ENCODE measurements at places on chromosomes 12 and 14.

DNA sequence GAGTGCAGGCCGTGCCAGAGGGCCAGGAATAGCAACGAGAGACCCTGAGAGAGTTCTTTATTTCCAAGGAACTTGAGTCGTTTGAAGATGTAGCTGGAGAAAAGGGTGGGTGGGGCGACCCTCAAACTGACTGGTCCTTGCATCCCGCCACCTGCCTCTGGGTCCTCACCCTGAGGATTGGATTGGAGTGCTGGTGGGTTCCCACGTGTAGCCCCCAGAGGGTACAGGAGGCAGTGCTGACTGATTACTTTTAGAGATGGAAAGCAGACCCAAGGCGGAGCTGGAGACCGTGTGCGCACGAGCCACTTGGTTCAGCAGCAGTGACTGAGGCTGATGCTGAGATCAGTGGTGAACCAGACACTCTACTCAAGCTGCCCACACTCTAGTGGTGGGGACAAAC, 6.9 kb downstream of the EMG1 start:
- DNase-seq, result no peak

- peak; percentile 9 for DNase-seq
Measured at GRCh38 chr12:109385339-109386058, 37.8 kb downstream of the MYO1H start.

DNA sequence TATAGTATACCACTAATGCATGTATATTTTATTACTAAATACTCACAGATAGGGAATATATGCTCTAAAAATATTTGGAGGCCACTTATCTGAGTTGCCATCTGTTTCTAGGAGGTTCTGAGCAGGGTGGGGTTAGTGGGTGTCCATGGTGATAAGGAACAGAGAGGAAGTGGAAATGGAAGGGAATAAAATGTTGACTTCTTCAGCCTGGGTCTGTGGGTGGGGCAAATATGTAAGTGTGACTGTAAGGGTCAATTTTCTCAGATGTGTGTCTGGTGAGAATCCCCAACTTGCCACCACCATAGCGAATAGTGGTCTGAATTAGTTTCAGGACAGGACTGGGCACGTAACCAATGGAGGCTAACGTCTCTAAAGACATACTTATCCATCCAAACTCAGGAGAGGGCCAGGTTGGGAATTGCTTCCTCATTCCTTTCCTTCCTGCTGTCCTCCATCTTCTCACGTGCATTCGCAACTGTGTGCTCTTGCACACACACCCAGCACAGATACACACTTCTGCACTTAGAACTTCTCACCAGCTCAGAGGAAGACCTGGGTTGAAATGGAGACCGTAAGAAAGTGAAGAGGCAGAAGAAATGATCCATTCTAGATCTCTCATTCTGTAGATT, 54.2 kb upstream of the GZMB start:
- no peak for DNase-seq

GRCh38 chr12:52603314-52603713, 2.1 kb upstream of the KRT72 start:
- peak; percentile 65 for DNase-seq

DNA sequence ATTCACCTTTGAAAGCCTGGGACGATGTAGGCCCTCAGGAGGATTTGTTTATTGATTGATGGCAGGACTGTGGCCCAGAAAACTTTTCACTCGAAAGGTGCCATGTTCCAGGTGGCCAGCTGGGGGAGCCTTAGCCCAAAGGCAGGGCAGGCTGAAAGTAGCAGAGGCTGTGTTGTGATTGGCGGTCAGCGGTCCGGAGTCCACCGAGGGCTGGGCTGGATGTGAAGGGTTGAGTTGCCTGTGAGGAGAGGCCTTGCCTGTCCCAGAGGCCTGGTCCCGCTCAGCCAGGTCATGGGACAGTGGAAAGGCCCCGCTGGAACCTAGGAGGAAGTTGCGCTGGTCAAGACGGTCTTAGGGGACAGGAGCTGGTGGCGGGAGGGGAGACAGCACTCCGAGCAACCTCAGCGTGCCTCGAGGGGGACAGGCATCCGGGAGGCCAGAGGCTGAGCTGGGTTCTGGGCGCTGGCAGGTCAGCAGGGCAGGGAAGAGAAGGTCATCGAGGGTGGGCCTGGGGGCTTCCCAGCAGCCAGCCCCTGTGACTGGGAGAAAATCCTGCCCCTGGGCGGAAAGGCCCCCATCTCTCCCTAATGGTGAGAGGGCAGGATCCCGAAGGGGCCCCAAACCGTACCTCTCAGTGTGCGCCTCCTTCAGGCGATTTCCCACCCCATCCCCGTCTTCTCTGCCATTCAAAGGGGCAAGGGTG, 26.3 kb downstream of the CMA1 start:
- peak; percentile 80 for DNase-seq

DNA sequence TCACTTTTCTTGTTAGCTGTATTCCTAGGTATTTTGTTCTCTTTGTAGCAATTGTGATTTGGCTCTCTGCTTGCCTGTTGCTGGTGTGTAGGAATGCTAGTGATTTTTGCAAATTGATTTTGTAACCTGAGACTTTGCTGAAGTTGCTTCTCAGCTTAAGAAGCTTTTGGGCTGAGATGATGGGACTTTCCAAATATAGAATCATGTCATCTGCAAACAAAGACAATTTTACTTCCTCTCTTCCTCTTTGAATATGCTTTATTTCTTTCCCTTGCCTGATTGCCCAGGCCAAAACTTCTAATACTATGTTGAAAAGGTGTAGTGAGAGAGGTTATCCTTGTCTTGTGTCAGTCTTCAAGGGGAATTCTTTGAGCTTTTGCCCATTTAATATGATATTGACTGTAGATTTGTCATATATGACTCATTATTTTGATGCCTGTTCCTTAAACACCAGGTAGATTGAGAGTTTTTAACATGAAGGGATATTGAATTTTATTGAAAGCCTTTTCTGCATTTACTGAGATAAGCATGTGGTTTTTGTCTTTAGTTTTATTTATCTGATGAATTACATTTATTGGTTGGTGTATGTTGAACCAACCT, 26.7 kb downstream of the CLECL1 start:
- no peak for DNase-seq

- DNase-seq, result no peak
Measured at GRCh38 chr12:3230758-3231375, 153.7 kb downstream of the TSPAN9 start.

- DNase-seq, result no peak
Measured at GRCh38 chr12:94304566-94305061, 155.1 kb downstream of the CEP83 start.

DNA sequence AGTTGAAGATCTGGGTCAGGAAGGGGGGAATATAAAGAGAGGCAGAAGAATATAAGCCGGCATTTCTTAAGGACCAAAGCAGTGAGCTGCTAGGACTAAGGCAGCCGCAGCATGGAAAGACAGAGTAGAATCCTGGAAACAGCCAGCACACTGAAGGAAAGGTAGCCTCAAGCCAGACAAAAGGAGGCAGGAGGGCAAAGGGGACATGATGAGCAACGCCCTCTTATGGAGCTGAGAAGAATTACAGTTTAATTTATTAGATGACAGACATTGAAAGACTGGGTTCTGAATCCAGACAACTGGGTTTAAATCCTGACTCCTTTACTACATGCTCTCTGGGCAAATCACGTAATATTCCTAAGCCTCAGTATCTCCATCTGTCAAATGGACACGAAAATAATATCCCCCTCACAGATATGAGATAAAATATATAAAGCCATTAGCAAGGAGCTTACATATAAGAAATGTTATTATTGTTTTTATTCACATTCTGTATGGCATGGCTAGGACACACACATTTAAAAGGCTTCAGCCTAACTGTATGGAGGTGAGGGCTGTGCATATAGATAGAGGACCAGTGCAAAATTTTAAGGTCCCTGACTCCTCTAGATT, 8.1 kb upstream of the PCED1B start:
- peak; percentile 19 for DNase-seq

DNA sequence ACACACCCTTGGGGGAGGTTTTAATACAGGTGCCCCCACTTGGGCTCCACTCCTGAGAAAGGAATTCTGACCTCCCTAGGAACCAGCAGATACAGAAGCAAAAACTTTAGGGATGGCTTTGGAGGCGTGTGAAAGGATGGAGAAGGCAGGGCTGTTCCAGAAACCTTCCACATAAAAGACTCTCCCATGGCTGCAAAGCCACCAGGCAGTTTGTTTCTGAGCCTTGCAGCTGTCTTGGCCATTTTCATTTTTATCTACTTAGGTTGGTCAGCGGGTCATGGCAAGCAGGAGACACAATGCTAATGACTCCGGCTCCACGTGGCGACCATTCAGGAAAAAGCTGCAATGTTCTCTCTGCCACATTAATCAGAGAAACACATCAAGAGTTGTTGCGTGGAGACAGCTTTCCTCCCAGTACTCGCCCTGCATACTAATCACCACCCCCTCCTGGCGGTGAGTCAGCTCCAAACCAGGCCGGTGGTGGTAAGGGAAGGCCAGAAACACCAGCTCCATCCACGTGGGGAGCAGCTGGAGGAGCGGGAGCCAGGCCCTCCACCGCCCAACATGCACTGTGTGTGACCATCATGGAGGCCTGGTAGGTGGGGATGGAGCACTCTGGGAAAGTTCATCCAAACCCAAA, 30.9 kb upstream of the IRF2BPL start:
- peak; percentile 37 for DNase-seq

GRCh38 chr12:92039046-92039445, 106.6 kb downstream of the BTG1 start:
- DNase-seq, result no peak

- DNase-seq, result no peak
Measured at GRCh38 chr12:14537088-14537487, 30.6 kb downstream of the PLBD1 start.

GRCh38 chr14:81348061-81348460, 52.1 kb downstream of the STON2 start:
- DNase-seq, result no peak

DNA sequence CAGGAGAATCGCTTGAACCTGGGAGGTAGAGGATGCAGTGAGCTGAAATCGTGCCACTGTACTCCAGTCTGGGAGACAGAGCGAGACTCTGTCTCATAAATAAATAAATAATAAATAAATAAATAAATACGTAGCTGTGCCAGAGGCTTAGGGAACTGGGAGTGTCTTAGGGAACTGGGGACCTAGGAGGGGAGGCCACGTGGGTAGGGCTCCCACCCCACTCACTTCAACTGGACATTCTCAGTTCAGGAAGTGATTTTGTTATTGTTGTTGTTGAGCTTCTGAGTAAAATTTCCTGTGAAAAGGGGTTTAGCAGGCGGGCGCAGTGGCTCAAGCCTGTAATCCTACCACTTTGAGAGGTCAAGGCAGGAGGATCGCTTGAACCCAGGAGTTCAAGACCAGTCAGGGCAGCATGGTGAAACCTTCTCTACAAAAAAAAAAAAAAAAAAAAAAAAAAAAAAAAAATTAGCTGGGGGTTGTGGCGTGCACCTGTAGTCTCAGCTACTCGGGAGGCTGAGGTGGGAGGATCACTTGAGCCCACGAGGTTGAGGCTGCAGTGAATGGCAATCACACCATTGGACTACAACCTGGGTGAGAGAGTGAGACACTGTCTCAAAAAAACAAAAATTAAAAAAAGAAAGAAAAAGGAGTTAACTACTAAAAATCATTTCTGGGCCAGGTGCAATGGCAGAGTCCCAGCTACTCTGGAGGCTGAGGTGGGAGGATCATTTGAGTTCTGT, 19.0 kb upstream of the ANKRD9 start:
- DNase-seq, result no peak
